Aorta (tissue), 5 donors: ENCODE measurements at places on chromosomes 1 and 21. TPM values are rescaled to one million over a fixed set of nuclear protein-coding genes. Genes with fewer than 3 reads are reported as not detected.

The CD5L gene
- 1.0 TPM for total RNA-seq

The VTCN1 gene
- 0.23 TPM for total RNA-seq

The CASQ2 gene
- total RNA-seq: 21.3 TPM

The KRTAP19-5 gene
- total RNA-seq: not detected

DNA sequence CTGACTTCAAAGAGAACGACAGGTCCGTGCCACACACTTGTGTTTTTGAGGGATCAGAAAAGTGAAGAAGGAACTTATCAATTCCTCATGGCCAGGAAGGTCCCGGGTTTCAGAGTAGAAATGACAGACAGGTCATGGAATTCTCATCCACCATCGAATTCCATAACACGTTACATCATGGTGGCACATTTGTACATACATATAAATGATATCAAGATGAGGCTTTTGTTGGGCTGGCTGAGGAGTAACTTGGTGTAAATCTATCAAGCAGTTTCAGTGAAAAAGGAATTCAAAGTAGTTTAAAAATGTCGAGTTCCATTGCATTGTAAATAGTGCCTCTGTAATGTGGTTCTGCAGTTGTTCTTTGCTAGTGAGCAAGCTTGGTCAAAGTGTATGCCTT, 22.9 kb upstream of the GNPAT start:
- no peak for DNase-seq

- peak; percentile 30 for DNase-seq
These were observed 22.9 kb upstream of the ZNF678 start for GRCh38 chr1:227540170-227541098.

DNA sequence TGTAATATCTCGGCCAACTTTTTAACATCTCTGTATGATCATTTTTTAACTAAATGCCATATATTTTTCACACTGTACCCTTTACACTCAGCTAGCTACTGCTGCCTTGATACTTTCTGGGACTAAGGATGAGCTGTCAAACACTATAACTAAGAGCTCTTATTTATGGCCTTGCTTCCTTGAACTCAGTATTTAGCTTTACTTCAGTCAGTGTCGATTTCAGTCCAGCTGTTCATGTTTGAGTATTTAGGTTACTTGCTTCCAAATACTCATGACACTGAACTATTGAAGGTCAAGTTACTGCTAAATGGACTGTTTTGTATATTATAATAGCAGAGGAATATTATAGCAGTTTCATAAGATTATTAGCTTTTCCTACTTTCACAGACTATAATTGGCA, 25.9 kb upstream of the USP25 start:
- no peak for DNase-seq

DNA sequence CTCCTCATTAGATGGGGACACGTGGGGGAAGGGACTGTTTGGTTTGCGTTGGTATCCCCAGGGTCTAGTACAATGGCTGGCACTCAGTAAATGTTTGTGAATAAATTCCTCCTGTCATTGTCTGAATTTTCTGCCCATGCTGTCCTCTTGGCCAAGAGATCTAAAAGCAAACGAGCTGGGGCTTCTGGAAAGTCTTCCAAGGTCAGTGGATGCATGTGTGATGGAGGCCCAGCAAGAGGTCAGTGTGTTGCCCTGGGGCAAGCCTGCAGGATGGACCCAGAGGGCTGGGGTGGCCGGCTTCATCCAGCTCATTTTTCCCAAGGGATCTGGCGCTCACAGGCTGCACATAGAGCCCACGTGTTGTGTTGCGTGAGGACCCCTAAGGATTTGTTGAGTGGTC, 30.0 kb upstream of the JUN start:
- no peak for DNase-seq

DNA sequence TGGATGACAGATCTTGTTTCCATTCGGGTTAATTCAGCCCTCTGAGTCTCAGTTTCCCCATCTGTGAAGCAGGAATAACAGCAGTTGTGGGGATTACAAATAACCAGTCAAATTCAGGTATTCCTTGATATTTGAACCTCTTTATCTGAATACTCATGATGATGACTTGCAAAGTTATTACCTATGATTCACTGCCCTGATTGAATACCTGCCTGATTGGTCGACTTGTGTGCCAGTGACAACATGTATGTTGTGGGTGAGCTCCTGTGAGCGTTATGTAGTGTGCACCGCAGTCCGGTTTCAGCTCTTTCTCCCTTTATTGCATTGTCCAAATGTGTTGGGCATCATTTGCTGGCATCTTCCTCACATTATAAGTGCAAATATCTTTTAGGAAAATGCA, 9.5 kb upstream of the TMEM61 start:
- no peak for DNase-seq

GRCh38 chr1:52550447-52550846, 2.4 kb downstream of the TUT4 start:
- no peak for DNase-seq

- DNase-seq: no peak
These were observed 2.0 kb upstream of the FCER1A start for GRCh38 chr1:159300146-159300545.

DNA sequence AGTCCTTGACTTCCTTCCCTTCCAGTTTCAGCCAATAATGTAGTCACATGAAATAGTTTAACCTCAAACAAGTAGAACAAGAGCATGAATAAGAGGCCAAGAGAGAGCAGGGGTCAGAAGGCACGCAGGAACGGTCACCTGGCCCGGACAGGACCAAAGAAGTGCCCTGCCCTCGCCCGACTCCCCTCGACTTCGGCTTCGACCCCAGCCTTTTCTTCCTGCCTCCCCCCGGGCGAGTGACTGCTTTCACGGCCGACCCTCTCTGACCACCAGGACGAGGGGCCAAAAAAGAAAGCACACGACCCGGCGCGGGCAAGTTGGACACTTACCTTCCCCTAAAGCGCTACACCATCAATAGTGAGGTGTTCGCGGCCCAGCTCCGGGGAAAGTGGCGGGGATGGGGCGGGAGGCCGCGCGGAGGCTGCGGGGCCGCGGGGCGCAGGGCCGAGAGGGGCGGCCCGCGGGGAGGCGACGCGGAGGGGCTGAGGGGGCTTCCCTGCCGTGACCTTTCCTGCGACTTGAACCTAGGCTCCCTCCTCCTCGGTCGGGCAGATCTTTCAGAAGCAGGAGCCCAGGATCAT, 519 bp downstream of the RERE start:
- DNase-seq: peak; percentile 74

DNA sequence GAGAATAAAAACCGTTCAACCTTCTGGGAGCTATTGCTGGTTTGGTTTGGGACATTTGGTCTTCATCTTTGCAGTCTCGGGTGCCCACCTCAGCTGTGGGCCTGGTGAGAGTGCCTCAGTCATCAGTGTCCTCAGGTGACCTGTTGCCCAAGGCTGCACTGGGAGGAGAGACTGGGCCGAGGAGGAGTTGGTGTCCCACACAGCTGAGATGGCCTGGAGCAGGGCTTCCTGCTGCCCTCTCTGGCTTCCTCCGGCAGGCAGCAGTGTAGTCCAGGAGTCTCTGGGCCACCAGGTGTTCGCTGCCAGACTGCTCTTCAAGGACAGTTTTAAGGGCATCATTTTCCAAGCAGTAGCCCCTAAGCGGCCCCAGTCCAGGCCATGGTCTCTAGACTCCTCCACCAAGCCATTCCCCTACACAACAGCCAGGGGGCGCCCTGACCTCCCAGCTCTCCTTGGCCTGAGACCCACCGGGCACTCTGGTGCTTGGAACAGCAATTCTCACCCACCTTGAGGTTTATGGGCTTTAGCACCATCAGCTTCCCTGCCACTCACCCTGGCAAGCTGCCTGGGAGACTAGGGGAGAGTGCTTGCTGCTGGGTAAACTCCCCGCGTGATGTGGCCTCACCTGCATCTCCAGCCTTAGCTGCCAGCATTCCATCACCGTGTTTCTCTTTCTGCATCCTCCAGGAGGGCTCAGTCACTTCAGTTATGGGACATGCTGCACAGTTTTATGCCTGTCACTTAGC, 9.1 kb upstream of the SYTL1 start:
- DNase-seq: peak; percentile 83

GRCh38 chr1:211359876-211360275, 33.2 kb downstream of the TRAF5 start:
- DNase-seq: no peak

GRCh38 chr1:42319128-42319851, 15.7 kb downstream of the FOXJ3 start:
- DNase-seq: no peak

GRCh38 chr1:232172563-232172962, 457.4 kb downstream of the SIPA1L2 start:
- no peak for DNase-seq
